ENCODE measurements at places on chromosomes 16 and 17.

- DNase-seq = no peak
Measured at GRCh38 chr16:70726892-70727361, 41.1 kb upstream of the MTSS2 start.

DNA sequence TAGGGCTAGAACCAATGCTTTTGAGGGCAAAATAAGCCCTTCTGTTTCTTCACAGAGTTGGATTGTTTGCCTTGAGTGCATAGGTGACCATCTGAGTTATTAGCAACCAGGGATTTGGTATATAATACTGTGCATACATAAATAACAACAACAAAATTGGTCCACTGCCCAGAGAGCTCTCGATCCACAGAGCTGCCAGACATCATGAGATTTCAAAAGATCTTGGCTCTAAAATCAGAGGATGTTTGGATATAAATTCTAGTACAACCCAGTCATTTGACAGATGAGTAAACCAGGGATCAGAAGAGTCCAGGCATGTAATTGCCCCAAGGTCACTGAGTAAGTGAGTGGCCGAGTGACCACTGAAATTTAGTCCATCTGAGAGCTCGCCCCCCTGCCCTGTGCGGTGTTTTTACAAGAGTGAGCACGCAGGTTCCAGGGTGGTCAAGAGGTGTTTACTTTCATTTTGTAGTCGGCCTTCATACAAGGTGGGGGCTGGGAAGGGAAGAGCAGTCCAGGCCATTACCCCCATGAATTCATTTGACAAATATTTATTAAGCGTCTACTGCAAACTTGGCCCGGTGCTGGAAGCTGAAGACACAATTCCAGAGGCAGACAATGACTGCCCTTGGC, 1.8 kb upstream of the MT2A start:
- DNase-seq = no peak

DNA sequence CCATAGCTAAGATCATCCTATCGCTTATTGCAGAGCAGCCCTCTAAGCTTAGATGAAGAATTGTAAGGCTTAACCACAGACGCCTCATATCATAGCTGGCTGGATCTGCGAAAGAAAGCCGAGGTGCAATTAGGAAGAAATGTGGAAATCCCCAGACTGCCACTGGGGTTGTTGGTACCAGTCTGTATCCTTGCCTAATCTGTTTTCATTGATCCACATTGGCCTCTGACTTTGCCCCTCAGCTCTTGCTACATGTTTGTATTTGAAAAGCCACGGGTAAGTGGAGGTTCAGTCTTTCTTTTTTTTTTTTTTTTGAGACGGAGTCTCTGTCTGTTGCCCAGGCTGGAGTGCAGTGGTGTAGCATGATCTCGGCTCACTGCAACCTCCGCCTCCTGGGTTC, 48.9 kb downstream of the TANGO6 start:
- peak; percentile 28 for DNase-seq

- DNase-seq = peak; percentile 95
Measured at GRCh38 chr16:66608241-66609138, 4.0 kb downstream of the CMTM3 start.

DNA sequence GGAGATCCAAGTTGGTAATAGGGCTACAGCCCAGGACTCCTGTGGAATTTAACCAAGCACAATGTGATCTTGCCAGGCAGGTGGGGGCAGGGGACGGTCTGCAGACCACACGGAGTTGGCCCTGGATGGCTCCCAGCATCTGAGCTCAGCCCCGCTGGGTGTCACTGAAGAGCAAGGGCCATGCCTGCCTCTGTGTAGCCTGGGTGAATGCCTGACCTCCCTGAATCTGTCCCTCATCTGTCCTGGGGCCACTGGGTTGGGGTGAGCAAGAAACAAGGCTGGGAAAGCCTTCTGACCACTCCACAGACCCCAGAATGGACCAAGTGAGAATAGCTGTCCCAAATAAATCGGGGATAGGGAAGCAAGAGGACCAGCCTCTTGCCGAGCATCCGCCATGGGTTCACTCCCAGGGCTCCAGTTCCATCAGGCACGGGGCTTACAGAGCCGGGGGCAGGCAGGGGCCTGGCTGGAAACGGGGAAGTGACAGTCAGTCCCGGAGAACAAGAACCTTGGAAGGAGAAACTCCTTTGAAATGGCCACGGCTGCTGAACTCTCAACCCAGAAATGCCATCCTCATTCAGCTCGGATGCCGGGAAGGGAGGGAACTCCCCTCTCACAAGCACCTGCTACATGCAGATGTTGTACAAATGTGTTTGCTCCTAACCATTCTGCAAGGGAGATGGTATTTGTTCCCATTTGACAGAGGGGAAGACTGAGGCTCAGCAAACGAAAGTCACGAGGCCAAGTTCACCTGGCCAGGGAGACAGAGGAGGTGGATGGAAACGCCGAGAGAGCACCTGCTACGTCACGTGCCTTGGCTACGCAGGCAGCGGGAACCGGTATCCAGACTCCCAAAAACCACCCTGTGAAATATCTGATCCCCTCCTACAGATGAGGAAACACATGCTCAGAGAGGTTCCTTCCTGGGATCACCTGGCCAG, 50.0 kb downstream of the RMI2 start:
- no peak for DNase-seq

GRCh38 chr17:79476074-79476652, 134.7 kb downstream of the RBFOX3 start:
- DNase-seq = no peak

Data from HuH-7 (cell line).